MG63 (cell line): ENCODE measurements at places on chromosomes 3 and 15. TPM values are rescaled to one million over a fixed set of nuclear protein-coding genes. Genes with fewer than 3 reads are reported as not detected.

- DNase-seq = no peak
Measured at GRCh38 chr3:58408906-58409305, 24.7 kb downstream of the PDHB start.

DNA sequence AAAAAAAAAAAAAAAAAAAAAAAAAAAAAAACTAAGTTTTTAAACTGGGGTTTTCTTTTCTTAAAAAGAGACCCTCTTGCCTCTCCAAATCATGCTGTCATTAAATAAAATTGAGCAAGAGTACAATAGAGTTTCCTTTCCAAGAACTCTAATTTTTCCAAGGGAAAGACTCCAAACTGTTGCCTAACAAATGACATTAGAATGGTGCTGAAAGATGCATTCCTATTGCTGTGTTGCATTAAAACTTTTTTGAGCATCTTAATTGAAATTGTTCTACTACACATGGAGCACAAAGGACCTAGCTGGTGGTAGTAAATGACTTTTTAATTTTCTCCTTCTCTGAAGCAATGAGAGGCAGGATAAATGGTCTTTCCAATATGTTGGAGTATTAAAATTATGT lies 469.1 kb upstream of the ARHGEF26 start:
- no peak for DNase-seq

GRCh38 chr3:117285737-117286136 lies 576.2 kb downstream of the TUSC7 start:
- DNase-seq = no peak

GRCh38 chr15:46815240-46815639 lies 902.1 kb upstream of the SEMA6D start:
- DNase-seq = no peak

- DNase-seq = no peak
Measured at GRCh38 chr3:124942613-124943012, 8.1 kb upstream of the MUC13 start.

GRCh38 chr3:127849368-127849767 lies 27.1 kb upstream of the MGLL start:
- DNase-seq = no peak

GRCh38 chr3:126414961-126415660 lies 20.4 kb downstream of the CFAP100 start:
- no peak for DNase-seq

GRCh38 chr15:39979606-39980005 lies 45.7 kb downstream of the EIF2AK4 start:
- no peak for DNase-seq

GRCh38 chr3:277873-278272 lies 81.3 kb downstream of the CHL1 start:
- DNase-seq = no peak

- no peak for DNase-seq
Measured at GRCh38 chr3:139358841-139359562, 15.2 kb downstream of the MRPS22 start.

DNA sequence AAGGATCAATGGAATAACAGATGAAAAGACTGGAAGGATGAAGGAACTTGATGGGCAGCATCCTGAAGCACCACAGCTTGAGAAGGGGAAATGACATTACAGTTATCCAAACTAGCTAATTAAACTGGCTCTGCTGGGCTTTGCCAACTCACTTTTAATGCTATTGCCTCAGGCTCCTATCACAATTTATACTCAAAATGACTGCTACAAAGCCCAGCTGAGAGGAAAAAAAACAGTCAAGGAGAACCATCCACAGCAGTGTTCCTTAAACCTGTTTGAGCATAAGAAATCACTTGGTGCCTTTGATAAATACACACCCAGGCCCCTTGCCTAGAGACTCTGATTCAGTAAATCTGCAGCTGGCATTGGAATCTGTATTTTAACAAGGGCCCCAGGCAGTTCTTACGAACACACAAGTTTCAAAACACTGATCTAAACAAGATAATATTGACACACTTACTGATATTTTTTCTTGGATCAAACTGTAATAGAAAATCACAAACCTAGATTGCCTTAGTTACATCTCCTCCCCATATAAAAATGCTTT lies 85.8 kb downstream of the MB21D2 start:
- no peak for DNase-seq

GRCh38 chr3:115615001-115615814 lies 8.1 kb upstream of the GAP43 start:
- no peak for DNase-seq

GRCh38 chr3:59234884-59235633 lies 185.2 kb upstream of the CFAP20DC start:
- no peak for DNase-seq

GRCh38 chr3:38717355-38718240 lies 68.1 kb upstream of the SCN5A start:
- DNase-seq = no peak

- DNase-seq = peak; percentile 90
Measured at GRCh38 chr15:53072077-53072476, 281.9 kb upstream of the ONECUT1 start.

- DNase-seq = no peak
Measured at GRCh38 chr15:40856746-40857145, 12.9 kb downstream of the SPINT1 start.

GRCh38 chr3:88147261-88147660 lies 2.5 kb upstream of the C3orf38 start:
- no peak for DNase-seq

MAP6D1 gene
- 3.1 TPM in 1 of 2 replicates, not detected in the other for total RNA-seq

NANOGP8 gene
- total RNA-seq = not detected in 2 replicates

TUSC7 gene
- not detected in 2 replicates for total RNA-seq

GOLGA8O gene
- not detected in 2 replicates for total RNA-seq

COPB2 gene
- 131 and 177 TPM in 2 replicates for total RNA-seq

THSD4 gene
- total RNA-seq = 10.2 and 14.4 TPM in 2 replicates

SPPL2A gene
- 95.5 and 150 TPM in 2 replicates for total RNA-seq

CEP19 gene
- total RNA-seq = 3.5 and 16.5 TPM in 2 replicates

ATP10A gene
- 1.5 and 2.1 TPM in 2 replicates for total RNA-seq
